Fibroblast of mammary gland (primary cell): ENCODE measurements at places on chromosomes 2 and 18.
A peak's percentile ranks its signal among the peaks of the same experiment; 100 is the strongest.

- DNase-seq = no peak
These were observed 70.3 kb upstream of the SMAD7 start for GRCh38 chr18:49021076-49021432.

- no peak for DNase-seq
These were observed 235.2 kb upstream of the PIK3C3 start for GRCh38 chr18:41719808-41720207.

DNA sequence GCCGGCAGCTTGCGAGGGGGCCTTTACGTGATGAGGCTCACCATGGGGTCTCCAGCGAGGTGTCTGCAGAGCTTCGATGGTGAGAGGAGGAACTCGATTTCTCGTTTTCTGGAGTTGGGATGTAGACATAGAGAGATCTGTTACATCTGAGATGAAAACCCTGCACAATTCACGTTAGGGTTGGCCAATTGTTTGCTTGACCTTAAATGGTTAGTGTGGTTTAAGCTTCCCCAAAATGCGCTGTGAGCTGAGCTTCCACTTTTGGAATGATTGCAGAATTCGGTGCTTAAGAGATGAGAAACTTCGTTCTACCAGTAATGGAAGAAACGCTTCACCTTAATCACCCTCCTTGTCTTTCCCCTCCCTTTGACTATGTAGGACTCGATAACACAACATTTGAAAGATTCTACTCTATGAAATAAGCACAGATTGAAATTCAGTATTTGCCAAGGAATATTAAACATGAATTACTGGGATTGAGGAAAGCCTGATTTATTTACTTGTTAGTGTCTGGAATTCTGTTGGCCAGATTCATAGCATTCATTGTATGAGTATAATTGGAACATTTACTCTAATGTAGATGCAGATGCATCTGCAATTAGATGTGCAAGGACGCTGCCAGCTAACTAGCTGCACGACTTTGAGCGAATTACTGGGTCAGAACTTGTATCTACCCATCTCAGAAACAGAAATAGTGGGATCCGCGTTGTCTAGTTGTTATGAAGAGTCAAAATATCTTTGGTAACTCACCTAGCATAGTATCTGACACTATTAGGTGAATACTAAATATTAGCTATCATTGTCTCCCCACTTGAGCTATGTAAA, 1.6 kb upstream of the KLF7 start:
- peak; percentile 74 for DNase-seq

DNA sequence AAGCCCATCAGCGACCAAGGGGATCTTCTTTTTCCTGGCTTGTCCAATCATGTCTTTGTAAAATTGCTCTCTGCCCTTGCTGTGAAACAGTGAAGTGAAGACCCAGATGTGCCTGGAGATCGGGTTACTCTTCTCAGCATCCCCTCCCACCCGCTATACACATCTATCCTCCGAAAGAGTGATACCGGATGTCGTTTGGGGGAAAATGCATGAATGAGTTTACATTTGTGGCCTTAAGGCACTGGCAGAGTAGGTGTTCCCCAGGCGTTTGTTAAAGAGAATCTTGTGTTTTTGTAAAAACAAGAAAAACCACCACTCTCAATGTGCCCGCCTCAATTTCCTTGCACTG, 528.3 kb downstream of the CMPK2 start:
- no peak for DNase-seq

DNA sequence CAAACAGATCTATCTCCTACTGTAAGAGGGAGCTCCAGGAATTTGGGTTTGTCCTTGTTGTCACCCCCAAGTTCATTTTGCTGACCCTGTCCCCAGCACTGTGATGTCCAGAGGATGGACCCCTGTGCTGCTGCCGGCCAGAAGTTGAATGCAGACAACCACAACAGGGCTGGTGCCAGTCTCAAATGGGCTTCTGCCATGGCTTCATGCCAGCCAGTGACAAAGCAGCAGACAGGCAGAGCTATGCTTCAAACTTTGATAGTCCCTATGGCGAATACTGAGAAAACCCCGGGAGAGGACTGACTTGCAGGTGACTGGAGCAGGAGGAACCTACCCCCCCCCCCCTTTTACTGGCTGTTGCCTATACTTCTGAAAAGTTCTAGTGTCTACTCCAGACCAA, 3.2 kb downstream of the SMAD7 start:
- DNase-seq = no peak

DNA sequence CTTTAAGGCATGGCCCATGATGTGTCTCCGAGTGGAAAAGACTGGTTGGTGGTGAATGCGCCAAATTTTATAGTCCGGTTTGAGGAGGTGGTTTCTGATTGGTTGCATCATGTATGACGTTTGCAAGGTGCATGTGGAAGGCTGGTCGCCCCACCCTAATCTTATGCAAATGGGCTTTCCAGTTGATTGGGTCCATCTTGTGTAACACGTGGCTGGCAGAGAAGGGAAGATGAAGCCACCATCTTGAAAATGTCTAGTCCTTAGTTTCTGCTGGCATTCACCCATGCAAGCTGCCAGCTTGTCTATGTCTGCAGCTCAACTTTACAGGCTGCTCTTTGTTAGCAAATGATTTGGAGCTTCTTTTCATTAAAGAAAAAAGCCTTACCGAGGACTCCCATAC, 132.2 kb downstream of the PIK3C3 start:
- no peak for DNase-seq

GRCh38 chr2:149394864-149395263, 64.5 kb downstream of the LYPD6 start:
- DNase-seq = no peak

DNA sequence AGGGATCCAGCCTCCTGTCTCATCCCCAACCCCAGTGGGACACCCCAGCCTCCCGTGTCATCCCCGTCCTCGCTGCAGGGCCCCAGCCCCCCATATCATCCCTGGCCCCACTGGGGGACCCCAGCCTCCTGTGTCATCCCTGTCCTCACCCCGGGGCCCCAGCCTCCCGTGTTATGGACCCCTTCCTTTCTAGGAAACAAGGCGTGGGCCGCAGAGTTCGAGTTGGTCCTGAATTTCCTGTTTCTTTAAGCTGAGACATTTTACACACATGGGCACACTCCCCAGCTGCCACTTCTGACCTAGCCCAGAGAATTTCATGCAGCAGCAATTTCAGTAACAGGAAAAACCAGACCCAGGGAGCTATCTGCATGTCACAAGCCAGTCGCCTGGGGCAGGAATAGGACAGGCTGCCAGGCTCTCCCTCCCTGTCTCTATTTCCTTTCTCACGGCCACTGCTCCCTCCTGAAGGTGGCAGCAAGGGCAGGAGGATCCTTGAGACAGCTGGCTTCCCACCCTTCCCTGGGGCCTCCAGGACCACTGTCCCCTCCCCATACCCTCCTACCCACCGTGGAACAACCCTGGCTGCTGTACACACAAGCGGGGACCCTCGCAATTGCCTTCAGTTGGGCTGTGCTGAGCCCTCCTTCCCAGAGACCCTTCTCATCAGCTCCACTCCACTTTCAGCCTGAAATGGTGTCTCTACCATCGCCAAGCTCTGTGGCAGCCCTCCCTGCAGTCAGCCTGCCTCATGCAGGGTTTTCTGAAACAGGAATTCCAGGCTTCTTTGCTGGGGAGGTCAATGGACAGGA, 141.9 kb upstream of the ID2 start:
- no peak for DNase-seq

DNA sequence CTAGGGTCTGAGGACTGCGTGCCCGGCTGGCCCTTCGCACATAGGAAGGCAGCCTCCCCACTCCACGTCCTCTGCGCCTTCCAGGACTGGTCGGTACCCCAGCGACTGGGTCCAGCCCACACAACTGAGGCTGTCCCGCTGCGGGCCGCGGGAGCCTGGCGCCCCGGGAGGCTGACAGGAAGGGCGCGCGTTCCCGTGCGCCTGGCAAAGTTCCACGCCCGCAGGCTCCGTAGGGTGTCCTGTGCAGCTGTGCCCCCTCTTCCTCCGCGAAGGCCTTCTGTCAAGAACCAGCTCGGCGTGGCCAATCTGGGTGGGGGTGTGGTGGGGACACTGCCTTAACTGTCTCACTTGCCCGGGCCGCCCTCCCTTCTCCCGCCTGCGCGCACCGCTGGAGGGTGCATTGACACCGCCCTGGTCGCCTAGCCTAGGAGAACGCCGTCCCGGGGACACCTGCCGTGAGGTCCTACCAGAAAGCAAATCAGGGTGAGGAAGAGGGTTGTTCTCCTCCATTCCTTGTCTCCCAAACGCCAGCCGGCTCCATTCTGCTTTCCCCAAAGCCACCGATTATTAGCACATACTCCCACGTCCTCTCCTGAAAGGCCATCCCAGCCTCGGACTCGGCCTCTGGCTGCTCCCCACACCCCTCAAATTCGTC, 618 bp upstream of the LYPD1 start:
- no peak for DNase-seq

- peak; percentile 86 for DNase-seq
These were observed 16.9 kb upstream of the VPS54 start for GRCh38 chr2:64036034-64036705.

DNA sequence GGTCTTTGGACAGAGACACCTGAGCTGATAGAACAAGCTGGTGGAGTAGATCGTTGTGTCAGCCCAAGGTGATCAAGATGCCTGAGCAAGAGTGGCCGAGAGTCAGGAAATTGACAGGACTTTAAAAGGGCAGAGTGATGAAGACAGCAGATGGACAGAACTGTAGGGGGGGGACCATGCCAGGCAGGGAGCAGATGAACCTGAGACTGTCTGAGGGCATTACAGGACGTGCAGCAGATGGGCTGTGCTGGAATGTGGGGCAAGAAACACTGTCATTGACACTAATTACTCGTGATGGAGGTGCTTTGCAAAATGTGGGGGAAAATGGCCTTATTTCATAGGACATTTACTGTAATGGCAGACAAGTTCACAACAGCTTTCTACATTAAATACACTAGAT, 225.0 kb downstream of the THSD7B start:
- no peak for DNase-seq

DNA sequence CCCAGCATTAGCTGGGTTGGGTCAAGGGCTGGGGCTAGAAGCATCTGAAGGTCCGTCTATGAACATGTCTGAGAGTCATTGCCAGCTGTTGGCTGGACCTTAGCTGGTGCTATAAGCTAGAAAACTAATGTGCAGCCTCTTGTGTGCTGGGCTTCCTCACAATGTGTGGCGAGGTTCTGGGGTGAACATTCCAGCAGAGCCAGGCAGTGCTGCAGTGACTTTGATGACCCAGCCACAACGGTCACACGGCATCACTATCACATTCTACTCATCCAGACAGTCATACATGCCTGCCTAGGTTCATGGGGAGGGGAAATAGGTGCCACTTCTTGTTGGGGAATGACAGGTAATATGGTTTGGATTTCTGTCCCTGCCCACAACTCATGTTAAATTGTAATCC, 260.5 kb downstream of the CYP26B1 start:
- DNase-seq = no peak

GRCh38 chr2:234366891-234367290, 130.0 kb downstream of the ARL4C start:
- peak; percentile 45 for DNase-seq

GRCh38 chr2:42238644-42239288, 69.6 kb downstream of the EML4 start:
- DNase-seq = peak; percentile 24

DNA sequence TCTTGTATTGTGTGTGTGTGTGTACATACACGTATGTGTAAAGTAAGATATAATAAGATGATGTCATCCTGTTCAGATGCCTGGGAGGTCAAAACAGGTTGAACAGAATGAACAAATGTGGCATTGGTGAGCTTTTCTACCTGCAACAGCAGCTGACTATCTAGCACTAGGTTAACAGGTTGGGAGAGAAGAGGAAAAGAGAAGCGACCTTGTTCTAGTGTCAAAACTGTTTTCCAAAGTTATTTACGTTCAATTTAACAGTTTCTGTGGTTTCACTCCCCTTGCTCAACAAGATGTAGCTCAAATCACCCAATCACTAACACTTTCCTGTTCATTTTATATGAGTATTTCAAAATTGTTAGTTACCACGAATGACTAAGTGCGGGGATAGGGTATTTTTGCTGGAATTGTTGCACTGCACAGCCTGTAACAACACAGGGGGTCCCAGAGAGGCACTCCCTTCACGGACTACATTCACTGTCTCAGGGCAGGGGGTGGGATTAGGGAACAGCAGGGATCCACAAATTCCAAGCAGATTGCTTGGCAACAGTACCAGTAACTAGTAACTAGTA, 67.5 kb upstream of the DTNB start:
- peak; percentile 6 for DNase-seq

DNA sequence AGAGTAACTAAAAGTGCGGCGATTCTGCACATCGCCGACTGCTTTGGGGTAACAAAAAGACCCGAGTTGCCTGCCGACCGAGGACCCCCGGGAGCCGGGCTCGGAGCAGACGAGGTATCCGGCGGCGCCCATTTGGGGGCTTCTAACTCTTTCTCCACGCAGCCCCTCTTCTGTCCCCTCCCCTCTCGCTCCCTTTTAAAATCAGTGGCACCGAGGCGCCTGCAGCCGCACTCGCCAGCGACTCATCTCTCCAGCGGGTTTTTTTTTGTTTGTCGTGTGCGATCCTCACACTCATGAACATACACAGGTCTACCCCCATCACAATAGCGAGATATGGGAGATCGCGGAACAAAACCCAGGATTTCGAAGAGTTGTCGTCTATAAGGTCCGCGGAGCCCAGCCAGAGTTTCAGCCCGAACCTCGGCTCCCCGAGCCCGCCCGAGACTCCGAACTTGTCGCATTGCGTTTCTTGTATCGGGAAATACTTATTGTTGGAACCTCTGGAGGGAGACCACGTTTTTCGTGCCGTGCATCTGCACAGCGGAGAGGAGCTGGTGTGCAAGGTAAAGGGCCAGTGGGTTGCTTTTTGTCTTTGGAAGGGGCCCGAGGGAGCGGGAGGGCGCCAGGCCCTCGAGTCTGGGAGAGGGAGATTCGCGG, 1.4 kb downstream of the TRIB2 start:
- DNase-seq = peak; percentile 33

GRCh38 chr2:11753886-11754699, 7.7 kb downstream of the LPIN1 start:
- peak; percentile 75 for DNase-seq

- DNase-seq = no peak
These were observed 12.1 kb downstream of the NEURL3 start for GRCh38 chr2:96493072-96493471.

- DNase-seq = no peak
These were observed 99.1 kb upstream of the ARHGAP15 start for GRCh38 chr2:143030127-143030526.

GRCh38 chr2:129904532-129905446, 74.7 kb upstream of the RAB6C start:
- no peak for DNase-seq

DNA sequence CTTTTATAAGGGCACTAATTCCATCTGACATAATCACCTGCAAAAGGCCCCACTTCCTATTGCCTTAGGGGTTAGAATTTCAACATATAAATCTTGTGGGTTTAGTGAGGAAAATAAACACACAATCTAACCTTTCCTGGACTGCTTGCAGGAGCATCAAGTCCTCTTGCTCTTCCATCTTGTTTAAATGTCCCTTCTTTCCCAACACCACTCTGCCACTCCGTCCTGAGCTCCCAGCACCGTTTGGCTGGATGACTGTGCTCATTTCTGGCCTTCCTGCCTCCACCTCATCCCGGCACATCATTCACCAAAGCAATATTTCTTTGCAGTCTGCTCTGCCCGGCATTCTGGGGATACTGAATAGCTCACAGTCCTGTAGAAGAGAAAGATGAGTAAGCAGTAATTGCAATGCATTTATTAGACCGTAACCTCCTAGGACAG, 247.8 kb downstream of the BCL2 start:
- no peak for DNase-seq

- no peak for DNase-seq
These were observed 90.5 kb downstream of the NXPH2 start for GRCh38 chr2:138689705-138690104.

- DNase-seq = no peak
These were observed 35.3 kb downstream of the MYOM1 start for GRCh38 chr18:3184275-3184963.
